ENCODE measurements at places on chromosomes 7 and 10.

GRCh38 chr7:104878577-104878976 lies 135.4 kb upstream of the KMT2E start:
- DNase-seq = no peak

GRCh38 chr10:14971867-14972448 lies 12.8 kb downstream of the MEIG1 start:
- no peak for DNase-seq

DNA sequence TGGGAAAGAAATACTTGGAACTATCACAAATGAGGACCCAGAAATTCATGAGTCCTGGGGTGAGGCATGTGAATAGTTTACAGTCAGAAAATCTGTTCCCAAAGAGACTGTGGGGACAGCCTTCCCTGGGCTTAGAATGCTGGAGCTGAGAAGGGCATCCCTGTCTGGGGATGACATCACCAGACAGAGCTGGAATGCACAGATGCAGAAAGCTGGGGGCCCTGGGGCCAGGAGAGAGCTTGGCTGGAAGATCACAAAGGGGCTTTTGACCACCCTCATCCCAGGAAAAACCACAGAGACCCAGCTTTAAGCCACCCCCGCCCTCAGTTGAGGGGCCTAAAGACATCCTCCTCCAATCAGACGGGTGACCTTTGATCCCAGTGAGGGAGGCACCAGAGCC lies 264.5 kb downstream of the PLXNA4 start:
- no peak for DNase-seq

DNA sequence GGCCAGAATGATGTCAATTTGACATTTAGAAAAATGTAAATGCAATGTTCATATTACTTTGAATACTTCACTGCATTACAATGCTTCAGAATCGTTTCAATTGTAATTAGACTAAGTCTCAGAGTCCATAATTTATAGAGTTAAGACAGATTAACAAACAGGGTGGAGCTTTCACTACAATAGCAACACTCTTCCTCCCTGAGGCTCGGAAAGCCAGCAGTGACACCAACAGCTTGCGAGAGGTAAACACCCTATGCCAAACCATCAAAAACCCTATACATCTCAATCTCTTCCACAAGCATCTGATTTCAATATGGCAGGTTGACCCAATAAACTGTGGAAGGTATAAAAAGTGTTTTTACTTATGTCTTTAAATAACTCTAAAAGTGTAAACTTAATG lies 72.2 kb downstream of the DOCK4 start:
- DNase-seq = no peak

GRCh38 chr7:47192978-47193377 lies 388.9 kb downstream of the TNS3 start:
- no peak for DNase-seq

GRCh38 chr7:144908943-144909556 lies 73.2 kb upstream of the TPK1 start:
- no peak for DNase-seq

DNA sequence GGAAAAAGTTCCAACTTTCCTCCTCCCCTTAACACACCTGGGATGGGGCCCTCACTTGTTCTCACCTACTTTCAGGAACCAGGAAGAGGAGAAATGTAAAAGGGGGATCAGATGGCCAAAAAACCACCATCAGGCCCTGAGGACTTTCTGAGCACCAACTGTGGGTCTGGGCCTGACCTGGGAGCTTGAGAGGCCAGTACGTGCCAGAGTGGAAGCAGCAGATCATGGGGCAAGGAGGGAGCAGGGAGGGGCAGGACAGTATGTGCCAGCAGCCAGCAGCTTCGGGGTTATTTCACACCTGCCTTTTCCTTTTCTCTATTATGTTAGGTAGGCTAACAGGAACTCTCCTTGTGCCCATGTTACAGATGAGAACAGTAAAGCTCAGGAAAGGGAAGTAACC lies 118.8 kb upstream of the UNC5B start:
- DNase-seq = no peak

DNA sequence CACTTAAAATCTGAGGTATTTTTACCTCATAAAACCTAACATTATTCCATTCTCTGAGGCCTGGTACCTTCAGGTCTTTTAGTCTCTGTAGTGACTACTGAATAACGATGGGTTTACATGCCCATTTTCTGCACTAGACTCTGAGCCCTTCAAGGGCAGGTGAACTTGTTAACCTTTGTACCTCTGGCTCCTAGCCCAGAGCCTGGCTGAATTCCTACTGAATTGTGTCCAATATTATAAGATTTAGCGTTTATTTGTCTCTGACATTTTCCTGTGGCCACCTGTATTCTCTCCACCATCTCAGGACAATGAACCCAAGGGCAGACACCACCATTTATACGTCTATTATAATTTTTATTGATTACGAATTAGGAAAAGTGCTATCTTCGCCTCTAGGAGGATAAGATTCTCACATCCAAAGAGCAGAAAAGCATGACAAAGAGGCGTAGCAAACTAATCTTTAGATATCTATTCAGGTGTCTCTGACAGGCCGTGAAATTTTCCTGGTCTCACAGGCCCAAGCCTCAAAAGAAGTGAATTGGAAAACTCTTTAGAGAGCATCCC lies 27.9 kb upstream of the HNRNPH3 start:
- DNase-seq = no peak

GRCh38 chr10:35492386-35493195 lies 112.5 kb upstream of the GJD4 start:
- DNase-seq = no peak

DNA sequence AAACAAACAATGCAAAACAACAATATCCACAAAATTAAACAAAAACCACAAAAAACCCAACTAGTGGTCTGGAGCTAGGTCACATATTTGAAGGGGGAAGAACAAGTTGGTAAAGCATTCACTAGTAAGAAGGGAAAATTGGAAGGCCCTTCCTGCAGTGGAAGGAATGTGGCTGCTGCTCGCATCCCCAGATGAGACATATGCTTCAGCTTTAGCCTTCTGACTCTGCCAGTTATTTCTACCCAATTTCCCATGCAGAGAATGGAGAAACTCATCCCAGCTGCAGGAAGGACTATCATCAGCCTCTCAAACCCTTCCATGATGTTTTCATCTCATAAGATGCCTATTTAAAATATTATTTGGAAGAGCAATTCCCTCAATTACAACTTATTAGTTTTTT lies 176.6 kb downstream of the BMPER start:
- DNase-seq = no peak

- DNase-seq = no peak
These were observed 514 bp upstream of the GAD2 start for GRCh38 chr10:26215935-26216584.

GRCh38 chr10:110361800-110362456 lies 57.2 kb upstream of the SMNDC1 start:
- no peak for DNase-seq

- DNase-seq = no peak
These were observed 161.6 kb downstream of the SH3PXD2A start for GRCh38 chr10:103693812-103694205.

GRCh38 chr7:30920021-30920583 lies 8.4 kb downstream of the AQP1 start:
- DNase-seq = no peak

DNA sequence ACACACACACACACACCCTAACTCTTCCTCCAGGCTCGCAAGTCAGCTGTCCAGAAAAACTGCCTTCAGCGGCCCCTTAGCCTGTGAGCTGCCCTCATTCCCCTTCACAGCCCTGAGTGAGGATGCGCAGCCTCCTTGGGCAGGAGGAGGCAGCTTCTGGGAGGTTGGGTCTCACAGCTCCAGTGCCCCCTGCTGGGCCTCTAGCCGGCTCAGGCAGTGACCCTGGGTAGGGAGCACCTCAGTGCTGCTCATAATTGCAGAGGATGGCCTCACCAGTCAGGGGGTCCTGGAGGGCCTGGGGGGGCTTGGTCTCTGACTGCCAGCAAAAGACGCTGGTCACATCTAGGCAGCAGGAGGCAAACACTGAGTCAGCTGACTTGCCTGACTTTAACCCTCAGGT lies 43.7 kb downstream of the ZNF273 start:
- DNase-seq = no peak

- DNase-seq = no peak
These were observed 21.5 kb downstream of the ZMIZ1 start for GRCh38 chr10:79090134-79090803.

GRCh38 chr7:151736403-151736909 lies 140.5 kb downstream of the PRKAG2 start:
- peak; percentile 28 for DNase-seq

DNA sequence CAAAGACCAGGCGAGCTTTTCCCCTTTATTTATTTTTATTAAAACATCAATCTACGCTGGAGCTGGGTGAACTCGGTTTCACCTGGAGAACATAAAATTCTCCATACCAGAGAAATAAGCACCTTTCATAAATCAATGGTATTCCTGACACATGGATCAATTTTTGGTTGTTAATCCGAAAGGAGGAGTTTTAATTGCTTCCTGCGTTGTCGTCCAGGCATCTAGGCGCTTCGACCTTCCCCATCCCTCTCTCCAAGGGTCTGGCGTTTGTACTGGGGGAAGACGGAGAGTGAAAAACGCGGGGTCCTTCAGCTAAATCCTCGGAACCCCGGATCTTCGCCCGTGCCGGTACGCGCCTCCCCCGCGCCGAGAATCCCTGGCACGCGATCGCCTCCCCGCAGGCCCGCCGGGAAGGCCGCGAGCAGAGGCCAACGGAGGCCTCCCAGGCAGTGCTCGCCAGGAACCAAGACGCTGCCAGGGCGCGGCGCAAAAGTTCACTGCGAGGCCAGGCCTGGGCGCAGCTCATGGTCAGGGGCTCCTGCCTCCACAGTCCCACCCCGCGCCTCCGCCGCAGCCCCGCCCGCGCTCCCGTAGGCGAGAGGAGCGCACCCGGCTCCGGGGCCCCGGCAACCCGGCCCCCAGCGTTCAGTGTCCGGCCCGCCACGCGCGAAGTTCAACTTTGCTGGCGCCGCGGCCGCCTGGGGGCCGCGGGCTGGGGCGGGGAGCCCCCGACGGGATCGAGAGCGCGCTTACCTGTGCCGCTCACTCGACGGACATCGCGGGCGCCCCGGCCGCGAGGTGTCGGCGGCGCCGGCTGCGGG lies 8.3 kb upstream of the EBF3 start:
- DNase-seq = no peak

DNA sequence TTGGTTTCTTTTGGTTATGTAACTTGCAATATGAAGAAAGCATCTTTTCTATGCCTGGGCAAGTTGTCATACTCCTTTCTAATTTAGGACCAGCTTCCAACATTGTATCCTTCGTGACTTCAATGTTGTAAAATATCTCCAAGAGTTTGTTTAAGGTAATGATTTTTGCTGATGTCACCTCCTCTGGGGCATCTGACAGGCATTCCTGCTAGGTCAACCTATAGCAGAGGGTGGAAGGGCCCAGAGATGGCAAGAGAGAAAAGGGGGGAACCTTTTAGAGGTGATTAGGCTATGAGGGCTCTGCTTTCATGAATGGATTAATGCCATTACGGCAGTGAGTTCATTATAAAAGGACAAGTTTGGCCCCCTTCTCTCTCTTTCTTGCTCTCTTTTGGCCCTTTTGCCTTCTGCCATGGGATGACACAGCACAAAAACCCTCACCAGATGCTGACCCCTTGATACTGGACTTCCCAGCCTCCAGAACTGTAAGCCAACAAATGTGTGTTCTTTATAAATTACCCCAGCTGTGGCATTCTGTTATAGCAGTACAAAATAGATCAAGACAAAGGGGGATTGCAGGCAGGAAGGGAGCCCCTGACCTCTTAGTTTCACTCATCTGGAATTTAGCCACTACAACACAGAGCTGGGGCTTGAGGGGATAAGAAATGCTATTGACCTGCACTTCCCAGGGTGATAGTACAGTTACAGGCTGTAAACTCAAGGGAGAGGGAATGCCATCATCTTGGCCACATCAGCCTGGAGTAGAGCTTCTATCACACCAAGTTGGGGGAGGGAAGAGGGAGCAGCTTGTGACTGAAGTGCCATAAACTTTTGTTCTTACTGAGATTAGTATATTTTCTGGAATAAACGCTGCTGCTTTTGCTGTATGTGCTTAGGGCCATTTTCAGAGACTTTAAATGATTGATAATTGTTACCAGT lies 195.9 kb downstream of the CFTR start:
- DNase-seq = no peak

DNA sequence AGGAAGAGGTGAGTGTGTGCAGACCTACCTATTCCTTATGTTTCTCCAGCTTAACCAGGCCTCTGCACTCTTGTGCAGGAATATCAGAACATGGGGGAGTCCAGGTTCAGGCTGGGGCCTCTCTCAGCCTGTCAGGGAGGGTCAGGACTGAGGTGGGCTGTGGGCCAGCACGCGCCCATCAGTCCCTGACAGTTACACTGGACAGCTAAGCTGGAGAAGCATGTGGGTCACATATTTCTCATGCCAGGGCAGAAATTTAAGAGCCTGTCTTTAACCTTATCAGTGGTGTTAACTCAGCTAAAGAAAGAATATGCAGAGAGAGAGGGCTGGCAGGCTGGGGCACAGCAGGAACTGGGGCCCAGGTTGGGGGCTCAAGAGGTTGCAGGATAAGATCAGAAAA lies 8.7 kb upstream of the POLD2 start:
- no peak for DNase-seq

GRCh38 chr10:85902051-85902450 lies 464.5 kb downstream of the GRID1 start:
- no peak for DNase-seq

DNA sequence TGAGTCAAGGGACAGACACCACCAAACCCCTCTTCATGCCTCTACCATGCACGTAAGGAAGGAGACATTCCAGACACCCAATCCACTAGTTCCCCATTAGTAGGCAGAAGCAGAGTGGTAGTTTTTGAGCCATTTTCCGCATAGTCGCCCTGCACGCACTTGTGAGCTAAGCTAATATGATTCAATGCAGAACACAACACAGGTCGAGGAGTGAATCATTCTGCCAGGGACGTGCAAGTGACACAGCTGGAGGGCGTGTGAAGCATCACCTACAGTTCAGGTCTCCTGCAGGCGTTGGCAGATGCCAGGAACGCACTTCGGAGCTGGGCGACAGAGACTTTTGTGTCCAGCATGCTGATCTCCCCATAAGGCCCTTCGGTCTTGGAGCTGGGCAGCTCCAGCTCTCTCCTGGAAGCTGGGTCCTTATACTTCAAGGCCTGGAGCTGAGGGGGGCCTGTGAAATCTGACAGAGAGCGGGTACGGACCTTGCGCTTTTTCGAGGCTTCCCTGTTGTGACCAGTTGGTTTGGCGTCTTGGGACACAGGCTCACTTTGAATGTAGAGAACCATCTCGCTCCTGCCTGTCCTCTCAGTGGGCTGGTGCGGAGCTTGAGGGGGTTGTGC lies 102.4 kb downstream of the SVIL start:
- DNase-seq = no peak
